ENCODE measurements at places on chromosomes 13 and 19. TPM values are rescaled to one million over a fixed set of nuclear protein-coding genes. Genes with fewer than 3 reads are reported as not detected.

The LAIR2 gene
- total RNA-seq: not detected

The ZNF14 gene
- total RNA-seq: 7.2 TPM

The CYP4F2 gene
- 0.68 TPM for total RNA-seq

The C13orf42 gene
- total RNA-seq: not detected

GRCh38 chr19:32837531-32837930 lies 32.0 kb downstream of the SLC7A9 start:
- DNase-seq: no peak

- no peak for DNase-seq
Measured at GRCh38 chr19:33681081-33681680, 59.4 kb downstream of the CHST8 start.
